ENCODE measurements at places on chromosomes 12 and 14.

DNA sequence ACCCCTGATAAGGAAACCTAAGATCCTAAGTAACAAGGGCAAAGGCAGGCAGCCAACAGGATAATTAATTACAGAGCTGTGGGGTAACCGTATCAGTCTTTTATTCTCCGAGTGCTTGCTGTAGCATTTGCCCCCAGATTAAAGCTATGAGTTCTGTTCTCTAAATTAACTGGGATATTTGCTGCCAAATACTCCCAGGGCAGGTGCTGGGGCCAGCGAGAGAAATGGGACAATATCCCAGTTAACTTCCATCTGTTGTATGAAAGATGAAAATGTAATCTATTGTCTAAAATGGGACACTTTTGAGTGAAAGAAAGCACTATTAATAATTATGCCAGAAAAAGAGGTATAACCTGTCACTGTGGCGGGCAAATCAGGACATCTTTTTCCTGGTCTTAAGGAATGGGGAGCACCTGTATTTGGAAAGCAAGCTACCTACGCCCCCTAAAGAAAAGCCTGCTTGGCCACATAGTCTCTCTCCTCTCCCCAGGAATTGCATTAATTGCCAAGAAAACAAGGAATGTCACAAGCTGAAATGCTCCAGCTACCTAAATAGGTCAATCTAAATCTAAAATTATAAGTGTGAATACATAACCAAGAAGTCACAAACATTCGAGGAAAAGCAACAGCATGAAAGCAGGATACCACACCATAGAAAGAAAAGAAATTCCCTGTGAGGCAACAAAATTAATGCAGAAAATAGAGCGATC, 26.7 kb upstream of the CFAP54 start:
- H3K27me3 ChIP-seq = no peaks in the 10 kb centered on the region
- no peak overlapping the region for H3K27ac ChIP-seq
- no peaks in the 10 kb centered on the region for H3K36me3 ChIP-seq
- no peak for DNase-seq
- no peak overlapping the region for H3K4me3 ChIP-seq

DNA sequence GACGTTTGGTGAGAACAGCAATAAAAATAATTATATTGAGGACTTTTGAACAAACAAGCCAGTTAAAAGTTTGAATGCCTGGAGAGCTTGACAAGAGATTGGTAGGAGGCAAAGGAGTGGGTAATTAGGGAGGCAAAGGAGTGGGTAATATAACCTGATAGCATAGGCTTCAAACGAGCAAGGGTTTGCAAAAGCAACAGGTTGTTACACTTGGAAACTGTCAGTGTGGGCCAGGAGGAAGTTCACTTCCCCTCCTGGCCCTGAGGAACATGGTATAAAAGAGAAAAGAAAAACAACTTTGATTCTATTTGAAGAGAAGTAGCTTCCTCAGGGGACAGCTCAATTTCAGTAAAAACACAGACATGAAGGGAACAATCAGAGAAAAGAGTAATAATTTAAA, 121.7 kb downstream of the CCER1 start:
- H3K27ac ChIP-seq = peak overlapping the region; percentile 27
- no peaks in the 10 kb centered on the region for H3K27me3 ChIP-seq
- H3K36me3 ChIP-seq = no peaks in the 10 kb centered on the region

- no peaks in the 10 kb centered on the region for H3K36me3 ChIP-seq
- no peak overlapping the region for H3K27ac ChIP-seq
- peak; percentile 2 for DNase-seq
- H3K4me1 ChIP-seq = peaks cover 4% of the 10 kb centered on the region
- H3K27me3 ChIP-seq = no peaks in the 10 kb centered on the region
Observed at GRCh38 chr12:107134558-107134957, 41.2 kb upstream of the CRY1 start.

DNA sequence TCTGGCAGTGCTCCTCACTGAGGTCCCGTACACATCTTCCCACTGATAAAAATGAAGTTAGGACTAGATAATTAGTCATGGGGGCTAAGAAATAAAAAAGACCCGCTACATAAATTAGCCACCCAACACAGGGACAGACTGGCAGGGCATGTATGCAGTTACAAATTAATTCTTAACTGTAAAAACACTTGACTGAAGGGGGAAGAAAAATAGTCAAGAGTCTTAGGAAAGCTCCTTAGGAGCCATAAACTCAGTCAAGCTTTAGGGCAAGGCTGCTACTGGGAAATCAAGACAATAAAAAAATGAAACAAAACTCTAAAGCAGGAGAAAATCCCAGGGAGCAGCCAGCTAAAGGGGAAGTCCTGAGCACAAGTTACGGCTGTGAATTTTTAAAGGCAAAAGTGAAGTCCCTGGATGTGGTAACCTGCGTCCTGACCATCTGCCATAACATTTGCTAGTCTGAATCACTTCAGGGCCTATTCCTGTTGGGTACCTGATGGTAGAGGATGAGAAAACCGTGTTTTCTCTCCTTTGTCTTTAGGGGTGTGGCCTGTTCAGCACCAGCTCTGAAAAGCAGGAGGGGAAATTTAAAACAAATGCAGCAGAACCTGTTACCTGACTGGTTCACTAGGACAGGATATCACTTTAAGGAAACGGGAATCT, 7.5 kb upstream of the NPFF start:
- no peak overlapping the region for H3K4me3 ChIP-seq
- no peak for DNase-seq
- no peak overlapping the region for H3K27ac ChIP-seq
- no peaks in the 10 kb centered on the region for H3K4me1 ChIP-seq
- H3K27me3 ChIP-seq = no peaks in the 10 kb centered on the region
- peaks cover 39% of the 10 kb centered on the region for H3K36me3 ChIP-seq

- peaks cover 6% of the 10 kb centered on the region for H3K4me1 ChIP-seq
- no peak for DNase-seq
- H3K36me3 ChIP-seq = no peaks in the 10 kb centered on the region
- no peak overlapping the region for H3K4me3 ChIP-seq
Observed at GRCh38 chr14:52789118-52789517, 2.3 kb downstream of the GNPNAT1 start.

DNA sequence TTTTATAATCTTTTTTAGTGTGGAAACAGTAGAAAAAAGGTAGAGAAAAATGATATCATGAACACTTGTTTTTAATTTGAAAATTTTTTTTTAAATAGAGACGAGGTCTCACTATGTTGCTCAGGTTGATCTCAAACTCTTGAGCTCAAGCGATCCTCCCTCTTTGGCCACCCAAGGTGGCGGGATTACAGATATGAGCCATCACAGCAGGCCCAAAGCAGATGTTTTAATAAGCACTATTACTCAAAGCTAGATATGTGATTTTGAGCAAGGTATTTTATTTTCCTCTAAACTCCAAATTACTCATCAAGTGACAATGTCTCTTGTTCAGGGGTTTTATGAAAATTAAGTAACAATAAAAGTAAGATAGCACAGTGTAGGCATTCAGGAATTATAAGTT, 10.7 kb upstream of the WDR89 start:
- H3K4me3 ChIP-seq = no peak overlapping the region
- H3K36me3 ChIP-seq = no peaks in the 10 kb centered on the region
- no peak for DNase-seq
- H3K27me3 ChIP-seq = no peaks in the 10 kb centered on the region

DNA sequence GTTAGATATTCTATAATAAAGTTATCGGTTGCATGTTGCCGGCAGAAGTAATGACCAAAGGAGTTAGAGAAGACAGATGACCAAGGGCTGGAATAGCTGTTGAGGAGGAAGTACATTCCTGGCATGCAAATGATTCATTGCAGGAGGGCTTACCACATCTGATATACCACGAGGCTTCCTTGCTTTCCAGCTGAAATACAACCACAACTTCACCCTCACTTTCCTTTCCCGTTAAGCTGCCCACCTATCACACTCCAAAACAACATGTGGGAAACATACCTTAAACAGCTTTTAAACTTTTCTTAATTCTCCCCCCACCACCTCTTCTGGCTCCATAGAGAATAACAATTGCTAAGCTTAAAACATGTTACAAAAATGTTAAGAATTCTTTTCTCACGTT, 594.1 kb downstream of the NRXN3 start:
- no peaks in the 10 kb centered on the region for H3K36me3 ChIP-seq
- no peak overlapping the region for H3K4me3 ChIP-seq
- peak; percentile 17 for DNase-seq
- no peaks in the 10 kb centered on the region for H3K4me1 ChIP-seq

Data from cardiac muscle cell (in vitro differentiated cells and primary cell).